Pons (tissue), 1 donor: ENCODE measurements at places on chromosomes 5 and 9.

GRCh38 chr9:969310-970150 is 6.9 kb upstream of the DMRT3 start:
- DNase-seq: no peak

DNA sequence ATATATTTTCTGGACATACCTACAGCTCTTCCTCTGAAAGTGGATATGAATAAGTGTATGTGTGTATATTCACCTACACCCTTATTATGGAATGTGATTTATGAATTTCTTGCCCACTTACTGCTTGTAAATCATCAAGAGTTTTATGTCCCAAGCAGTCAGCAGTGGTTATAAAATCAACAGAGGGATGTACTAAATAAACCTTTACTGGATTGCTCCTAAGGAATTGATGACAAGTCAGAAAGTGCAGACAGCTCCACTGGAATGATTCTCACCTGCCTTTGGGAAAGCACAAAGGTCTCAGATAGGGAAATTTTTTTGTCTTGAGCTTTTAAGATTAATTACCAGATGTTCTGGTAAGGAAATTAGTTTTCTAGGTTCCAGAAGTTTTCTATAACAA is 9.3 kb downstream of the TMEM174 start:
- DNase-seq: no peak

GRCh38 chr9:119339056-119339455 is 30.2 kb downstream of the BRINP1 start:
- DNase-seq: no peak

DNA sequence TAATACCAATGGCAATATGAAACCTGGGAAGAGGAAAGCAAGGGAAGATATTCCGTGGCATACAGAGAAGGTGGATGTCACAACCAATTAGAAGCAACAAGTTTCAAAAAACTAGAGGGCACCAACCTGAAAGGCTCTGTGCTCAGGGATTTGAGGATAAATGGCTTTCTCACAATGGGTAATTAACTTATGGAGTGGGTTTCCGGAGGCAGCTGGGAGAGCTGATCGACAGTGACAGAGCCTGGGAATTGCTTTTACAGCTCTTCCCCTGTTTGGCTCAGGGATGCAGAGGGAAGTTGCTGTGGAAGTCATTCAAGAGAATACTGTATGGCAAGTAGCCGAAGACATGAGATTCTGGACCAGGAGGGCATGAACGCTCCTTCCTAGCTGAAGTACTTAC is 237.0 kb downstream of the KIF4B start:
- DNase-seq: no peak

- no peak for DNase-seq
Observed at GRCh38 chr9:95085861-95086563, 231.5 kb downstream of the FANCC start.
